Cardiac septum (tissue), 1 donor: ENCODE measurements at places on chromosomes 1 and 21.
A peak's percentile ranks its signal among the peaks of the same experiment; 100 is the strongest.

- no peak for DNase-seq
Measured at GRCh38 chr21:33128538-33128937, 58.6 kb downstream of the OLIG1 start.

DNA sequence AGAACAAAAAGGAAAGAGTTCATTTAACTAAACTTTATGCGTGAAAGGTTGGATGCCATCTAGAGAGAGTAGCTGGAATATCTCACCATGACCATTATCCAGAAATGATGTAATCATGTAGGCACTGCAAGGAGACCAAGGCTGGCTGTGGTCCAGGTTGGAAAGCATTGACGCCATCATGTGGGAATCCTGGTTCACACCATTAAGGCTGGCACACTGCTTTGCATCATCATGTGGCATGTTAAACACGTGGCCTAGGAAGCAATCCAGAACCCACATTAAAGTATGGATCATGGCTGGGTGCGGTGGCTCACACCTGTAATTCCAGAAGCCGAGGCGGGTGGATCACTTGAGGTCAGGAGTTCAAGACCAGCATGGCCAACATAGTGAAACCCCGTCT lies 4.3 kb downstream of the ADAMTS1 start:
- no peak for DNase-seq

- no peak for DNase-seq
Measured at GRCh38 chr1:66511118-66511517, 22.8 kb upstream of the SGIP1 start.

DNA sequence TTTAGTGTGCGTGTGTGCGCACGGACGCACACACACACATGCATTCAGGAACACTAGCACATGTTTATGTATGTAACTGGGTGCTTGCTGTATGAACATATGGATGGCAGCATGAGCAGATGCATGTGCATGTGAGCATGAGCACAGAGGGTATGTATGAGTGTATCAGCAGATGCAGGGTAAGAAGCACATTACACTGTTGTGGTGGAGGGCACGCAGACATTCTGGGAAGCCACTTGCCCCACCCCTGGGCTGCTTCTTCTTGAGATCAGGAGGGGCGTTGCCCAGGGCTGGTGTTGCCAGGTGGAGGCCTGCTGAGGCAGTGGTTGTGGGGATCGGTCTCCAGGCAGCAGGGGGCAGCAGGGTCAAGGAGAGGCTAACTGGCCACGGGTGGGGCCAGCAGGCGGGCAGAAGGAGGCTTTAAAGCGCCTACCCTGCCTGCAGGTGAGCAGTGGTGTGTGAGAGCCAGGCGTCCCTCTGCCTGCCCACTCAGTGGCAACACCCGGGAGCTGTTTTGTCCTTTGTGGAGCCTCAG lies 3.9 kb upstream of the P3R3URF start:
- DNase-seq, result no peak

GRCh38 chr1:16111771-16112595 lies 38.5 kb upstream of the FAM131C start:
- DNase-seq, result no peak

DNA sequence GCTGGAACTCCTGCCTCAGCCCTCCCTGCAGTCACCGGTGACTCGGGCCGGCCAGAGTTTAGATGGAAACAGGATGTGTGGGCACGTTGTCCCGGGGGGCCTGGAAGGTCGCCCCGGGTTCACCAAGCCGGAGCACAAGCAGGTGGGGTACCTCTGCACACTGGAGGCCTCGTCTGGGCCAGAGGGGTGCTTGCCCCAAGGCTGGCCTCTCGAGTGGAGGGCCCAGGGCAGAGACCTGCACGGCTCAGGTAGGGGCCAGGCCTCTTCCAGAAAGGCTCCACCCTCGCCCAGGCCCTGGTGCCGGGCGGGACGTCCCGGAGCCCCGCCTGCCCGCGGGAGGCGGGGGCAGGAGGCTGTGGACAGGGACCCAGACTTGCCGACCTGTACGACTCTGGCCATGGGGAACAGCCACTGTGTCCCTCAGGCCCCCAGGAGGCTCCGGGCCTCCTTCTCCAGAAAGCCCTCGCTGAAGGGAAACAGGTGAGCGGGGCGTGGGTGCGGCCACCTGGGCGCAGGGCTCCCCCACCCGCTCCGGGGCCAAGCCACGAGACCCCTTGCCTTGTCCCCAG lies at the start of gene PLEKHN1:
TSS of gene PLEKHN1 (plus strand) at position 348 of the 569 bp plus-strand sequence. CDS start at position 398, 50 bp downstream.
- DNase-seq, result no peak

- no peak for DNase-seq
Measured at GRCh38 chr1:118987468-118988185, 516 bp downstream of the TBX15 start.

DNA sequence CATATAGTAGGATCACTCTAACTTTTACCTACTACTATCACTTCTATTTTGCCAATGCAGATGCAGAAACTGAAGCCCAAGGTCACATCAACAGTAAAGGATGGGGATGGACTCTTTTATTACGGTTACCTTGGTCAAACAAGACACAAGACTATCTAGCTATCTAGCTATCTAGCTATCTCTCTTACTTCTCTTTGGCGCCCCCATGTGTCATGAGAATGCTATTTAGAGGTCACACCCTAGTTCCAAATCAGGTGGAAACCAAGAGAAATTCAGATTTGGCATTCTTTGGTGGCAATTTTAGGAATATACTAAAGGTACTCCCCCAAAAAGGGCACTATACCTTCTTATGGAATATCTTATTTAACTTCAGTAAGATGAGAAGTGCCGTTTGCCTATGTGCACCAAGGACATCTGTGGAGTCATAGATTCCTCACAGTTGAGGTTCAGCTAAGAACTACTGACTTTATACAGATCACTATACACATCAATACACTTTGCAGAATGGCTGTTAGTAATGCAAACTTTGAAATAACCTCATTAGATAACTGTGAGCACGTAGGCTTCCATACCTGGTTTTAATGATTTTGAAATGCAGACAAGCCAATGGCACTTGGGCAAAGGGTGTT lies 6.7 kb downstream of the ZNF648 start:
- no peak for DNase-seq

- DNase-seq, result no peak
Measured at GRCh38 chr1:32533792-32534327, 5.4 kb upstream of the ZBTB8A start.

DNA sequence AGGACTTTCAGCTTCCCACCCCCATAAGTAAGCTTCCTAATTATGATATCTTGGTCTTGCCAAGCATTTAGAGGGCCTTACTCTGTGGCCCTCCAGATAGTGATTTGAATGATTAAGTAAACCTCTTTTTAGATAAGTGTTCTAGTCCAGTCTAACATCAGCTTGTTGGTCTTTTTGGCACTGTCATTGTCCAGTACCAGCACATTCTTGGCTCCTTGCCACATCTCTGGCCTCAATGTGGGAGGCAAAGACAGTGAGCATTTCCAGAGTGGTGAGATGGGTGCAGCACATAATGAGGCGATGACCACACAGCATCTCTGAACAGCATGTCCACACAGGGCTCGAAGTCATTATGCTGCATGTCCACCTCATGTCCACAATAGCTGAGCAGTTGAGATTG lies 6.1 kb downstream of the CAPZA1 start:
- DNase-seq, result no peak

DNA sequence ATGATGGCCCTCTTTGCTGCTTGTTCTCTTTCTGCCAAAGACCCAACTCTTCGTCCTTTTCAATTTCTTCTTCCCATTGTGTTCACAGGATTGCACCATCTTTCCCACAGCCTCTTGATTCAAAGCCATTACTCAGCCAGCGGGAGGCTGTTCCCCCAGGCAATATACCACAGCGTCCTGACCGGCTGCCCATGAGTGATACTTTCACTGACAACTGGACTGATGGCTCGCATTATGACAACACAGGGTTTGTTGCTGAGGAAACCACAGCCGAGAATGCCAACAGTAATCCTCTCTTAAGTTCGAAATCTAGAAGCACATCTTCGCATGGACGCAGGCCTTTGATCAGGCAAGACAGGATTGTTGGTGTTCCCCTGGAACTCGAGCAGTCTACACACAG lies 167.4 kb downstream of the LRRC40 start:
- peak; percentile 73 for DNase-seq

GRCh38 chr1:167676205-167676915 lies 45.4 kb upstream of the MPZL1 start:
- DNase-seq, result no peak

DNA sequence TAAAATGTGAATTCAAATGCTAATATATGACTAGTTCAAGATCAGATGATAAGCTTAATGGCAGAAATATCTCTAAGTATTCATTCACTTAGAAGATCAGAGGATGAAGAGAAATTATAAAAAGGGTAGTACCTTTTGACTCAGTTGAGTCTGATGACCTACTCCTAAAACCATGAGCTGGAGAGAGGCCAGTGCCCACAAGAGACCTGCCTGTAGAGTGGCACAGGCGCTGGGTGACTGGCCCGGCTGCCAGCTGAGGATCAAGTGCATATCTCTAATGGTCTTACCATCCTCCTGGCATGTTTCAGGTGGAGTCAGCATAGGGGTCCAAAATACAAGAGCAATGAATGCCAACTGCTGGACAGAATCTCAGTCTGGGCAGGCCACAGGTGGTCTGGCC lies 14.1 kb downstream of the DDAH1 start:
- DNase-seq, result no peak

DNA sequence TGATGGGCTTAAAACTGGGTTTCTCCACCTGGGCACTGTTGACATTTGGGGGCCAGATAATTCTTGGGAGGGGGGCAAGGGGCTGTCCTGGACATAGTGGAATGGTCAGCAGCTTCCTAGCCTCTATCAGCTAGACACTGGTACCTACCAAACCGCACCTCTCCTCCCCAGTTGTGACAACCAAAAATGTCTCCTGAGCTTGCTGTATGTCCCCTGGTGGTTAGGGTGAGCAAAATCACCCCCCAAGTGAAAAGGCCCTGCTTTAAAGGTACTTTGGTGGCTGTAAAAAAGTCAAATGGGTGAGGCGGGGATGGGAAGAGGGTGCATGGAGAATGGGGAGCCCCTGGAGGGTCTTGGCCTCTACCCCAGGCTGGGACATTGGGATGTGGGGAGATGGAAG lies 182.0 kb downstream of the IGSF21 start:
- no peak for DNase-seq

- DNase-seq, result no peak
Measured at GRCh38 chr1:177082855-177083693, 81.4 kb downstream of the ASTN1 start.

- DNase-seq, result no peak
Measured at GRCh38 chr1:237938553-237938952, 47.8 kb upstream of the ZP4 start.

DNA sequence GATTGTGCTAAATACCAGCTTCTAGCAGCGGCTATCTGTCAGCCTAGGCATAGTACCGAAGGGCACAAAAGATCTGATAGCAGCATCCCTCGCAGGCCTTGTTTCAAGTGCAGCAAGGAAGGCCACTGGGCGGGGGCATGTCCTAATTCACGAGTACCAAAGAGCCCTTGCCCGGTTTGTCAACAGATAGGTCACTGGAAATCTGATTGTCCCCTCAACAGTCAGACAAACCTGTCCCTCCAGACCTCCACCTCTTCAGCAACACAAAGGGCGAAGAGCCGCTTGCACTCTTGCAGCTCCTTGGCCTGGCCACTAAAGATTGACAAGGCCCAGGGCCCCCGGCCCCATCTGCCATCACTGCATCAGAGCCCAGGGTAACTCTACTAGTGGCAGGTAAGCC lies 22.7 kb upstream of the CA6 start:
- DNase-seq, result no peak

DNA sequence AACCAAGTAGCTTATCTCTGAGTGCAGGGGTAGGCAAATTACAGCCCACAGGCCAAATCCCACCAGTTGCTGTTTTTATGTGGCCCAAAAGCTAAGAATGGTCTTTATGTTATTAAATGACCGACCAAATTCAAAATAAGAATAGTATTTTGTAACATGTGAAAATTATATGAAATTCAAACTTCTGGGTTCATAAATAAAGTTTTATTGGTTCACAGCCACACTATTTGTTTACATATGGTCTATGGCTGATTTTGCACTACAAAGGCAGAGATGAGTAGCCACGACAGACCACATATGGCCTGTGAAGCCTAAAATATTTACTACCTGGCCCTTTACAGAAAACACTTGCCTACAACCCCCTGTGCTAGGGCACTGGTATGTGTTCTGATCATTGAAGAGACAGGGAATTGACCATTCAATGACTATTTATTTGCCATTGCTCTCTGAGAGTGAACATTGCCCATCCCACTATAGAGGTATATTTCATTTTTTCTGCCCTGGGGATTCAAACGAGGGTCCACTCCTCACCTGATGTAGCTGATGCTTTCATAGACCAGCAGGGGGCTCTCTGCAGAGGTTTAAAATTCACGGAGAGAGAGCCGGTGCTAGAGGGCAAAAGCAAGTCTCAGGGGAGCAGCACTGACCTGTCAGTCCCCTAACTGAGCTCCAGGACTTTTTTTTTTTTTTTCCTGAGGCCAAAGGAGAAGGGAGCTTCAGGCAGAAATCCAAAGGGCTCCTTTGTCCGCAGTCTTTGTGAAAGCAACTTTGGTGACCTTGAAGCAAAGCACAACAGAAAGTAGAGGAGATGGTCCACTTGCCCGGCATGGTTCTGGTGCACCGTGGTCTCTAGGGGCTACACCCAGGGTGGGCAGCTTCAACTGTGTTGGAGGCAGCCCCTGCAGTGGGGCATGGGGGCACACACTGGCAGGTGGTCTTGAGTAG lies 7.3 kb upstream of the GNL2 start:
- DNase-seq, result no peak

- DNase-seq, result no peak
Measured at GRCh38 chr1:151939141-151939540, 29.8 kb upstream of the THEM4 start.

- DNase-seq, result no peak
Measured at GRCh38 chr1:104868794-104869193, 1119.1 kb downstream of the AMY1C start.

DNA sequence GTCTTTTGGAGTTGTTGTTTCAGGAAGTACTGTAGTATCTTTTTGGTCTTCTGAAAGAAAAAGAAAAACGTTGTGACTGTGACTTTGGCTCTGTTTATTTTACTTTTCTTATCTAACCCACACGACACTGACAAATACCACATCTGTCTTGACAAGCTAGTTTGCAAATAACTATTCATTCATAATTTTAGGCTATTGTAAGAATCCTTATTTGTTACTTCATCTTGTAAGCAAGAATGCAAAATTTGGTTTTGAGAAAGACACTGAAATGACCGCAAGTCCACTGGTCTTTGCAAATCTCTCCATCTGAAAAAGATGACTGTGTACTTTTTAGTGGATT lies 12.7 kb downstream of the TGFB2 start:
- DNase-seq, result no peak
